ENCODE measurements at places on chromosomes 1 and 21.
A peak's percentile ranks its signal among the peaks of the same experiment; 100 is the strongest.

DNA sequence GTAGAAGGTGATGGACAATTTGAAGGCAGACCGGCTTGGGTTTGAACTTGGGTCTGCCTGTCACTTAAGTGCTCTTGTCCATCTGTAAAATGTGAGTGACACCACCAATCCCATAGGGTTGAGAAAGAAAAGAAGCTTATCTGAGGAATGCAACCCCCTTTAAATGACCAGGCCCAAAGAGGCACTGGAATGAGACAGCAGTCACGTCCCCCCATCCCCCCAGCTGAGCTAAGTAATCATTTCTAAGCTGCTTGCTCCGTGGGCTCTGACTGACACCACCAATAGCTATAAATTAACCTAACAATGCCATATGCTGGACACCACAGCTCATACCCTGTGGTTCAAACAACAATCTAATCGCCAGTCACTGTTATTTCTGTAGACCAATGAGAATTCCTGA lies 15.1 kb downstream of the LCA5L start:
- no peak for DNase-seq

DNA sequence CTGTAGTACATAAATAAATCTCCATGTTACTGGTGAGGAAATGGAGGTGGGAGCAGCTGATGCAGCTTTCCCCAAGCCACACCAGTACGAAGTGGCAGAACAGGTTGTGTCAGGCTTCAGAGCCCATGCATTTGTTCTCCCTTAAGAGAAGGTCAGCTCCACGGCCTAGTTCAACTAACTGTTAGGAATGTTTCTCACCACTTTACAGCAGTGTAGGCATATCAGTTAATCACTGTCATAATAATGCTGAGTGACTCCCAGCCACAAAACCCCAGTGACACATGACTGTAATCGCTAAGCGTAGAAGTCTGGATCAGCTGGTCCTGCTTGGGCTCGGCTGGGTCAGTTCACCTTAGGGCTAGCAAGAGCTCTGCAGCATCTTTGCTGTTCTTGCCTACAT lies 90.4 kb downstream of the VPS26C start:
- DNase-seq = no peak

GRCh38 chr1:68128157-68128556 lies 77.7 kb upstream of the DIRAS3 start:
- DNase-seq = no peak

DNA sequence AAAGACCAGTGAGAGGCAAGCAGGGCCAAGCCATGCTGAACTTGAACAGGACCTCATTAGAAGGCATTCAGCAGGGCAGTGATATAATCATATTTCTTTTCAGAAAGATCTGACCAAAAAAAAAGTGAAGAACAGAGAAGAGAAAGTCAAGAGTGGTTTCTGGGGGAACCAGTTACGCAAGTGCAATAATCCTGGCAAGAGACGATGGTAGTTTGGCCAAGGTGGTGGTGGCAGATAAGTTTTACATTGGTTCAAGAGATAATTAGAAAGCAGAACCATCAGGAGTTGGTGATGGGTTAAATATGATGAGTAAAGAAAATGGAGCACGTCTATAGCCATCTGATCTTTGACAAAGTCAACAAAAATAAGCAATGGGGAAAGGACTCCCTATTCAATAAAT lies 54.3 kb downstream of the ZSWIM5 start:
- no peak for DNase-seq

- no peak for DNase-seq
These were observed 2.1 kb downstream of the COL6A2 start for GRCh38 chr21:46100020-46100419.

GRCh38 chr1:183915625-183916510 lies 110.9 kb downstream of the RGL1 start:
- DNase-seq = peak; percentile 82

DNA sequence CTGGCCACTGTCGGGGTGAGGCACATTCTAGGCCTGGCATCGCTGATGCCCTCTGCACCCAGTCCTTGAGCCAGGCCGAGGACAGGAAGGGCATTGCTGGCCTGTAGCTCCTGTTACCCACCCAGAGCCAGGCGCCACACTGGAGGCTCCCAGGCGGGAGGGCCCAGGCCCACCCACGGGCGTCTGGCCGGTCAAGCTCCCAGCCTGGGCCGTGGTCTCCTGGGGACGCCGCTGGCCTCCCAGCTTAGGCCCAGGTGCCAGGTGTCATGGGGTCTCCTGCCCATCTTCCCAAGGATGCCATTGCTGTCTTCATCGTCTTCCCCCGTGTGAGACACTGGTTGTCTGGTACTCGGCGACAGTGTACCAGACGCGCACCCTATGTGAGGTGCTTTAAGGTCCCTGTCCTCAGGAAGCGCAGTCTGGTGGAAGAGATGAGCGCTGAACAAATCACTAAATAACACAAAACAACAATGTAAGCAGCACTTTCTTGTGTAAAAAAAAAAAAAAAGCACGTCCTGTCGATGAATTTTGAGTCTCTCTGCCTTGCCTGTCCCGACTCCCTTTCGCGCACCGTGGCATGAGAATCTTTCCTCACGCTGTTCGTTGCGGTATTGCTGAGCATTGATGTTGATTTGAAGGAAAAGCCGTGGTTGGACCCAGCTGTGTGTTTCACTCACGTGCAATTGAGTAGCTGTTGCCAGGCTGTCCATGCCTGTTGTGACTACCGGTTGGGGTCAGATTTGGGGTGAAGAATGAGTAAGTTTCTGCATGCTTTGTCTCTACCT lies 27.0 kb upstream of the TRAPPC10 start:
- no peak for DNase-seq

- no peak for DNase-seq
These were observed 12.6 kb downstream of the DAB1 start for GRCh38 chr1:57411262-57411661.

GRCh38 chr21:36874665-36875064 lies 91.8 kb downstream of the HLCS start:
- no peak for DNase-seq

DNA sequence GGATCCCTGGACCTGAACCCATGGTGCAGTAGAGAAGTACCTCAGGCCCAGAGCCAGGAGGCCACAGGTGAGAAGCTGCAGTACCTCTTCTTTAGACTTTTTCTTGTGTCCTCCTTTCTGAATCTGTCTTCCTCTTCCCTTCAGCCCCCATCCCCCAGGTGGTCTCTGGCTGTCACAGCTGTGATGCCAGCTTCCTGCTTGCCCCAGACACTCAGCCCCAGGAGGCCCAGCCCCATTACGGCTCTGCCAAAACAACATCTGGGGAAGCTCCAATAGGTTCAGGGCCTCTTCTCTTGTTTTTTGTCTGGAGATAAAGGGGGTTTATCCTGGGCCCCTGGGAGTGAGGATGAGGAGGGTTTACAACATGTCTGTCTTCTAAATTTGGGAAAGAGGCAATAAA lies 9.5 kb upstream of the BTG2 start:
- DNase-seq = no peak

GRCh38 chr1:45325851-45326506 lies 716 bp upstream of the HPDL start:
- no peak for DNase-seq

DNA sequence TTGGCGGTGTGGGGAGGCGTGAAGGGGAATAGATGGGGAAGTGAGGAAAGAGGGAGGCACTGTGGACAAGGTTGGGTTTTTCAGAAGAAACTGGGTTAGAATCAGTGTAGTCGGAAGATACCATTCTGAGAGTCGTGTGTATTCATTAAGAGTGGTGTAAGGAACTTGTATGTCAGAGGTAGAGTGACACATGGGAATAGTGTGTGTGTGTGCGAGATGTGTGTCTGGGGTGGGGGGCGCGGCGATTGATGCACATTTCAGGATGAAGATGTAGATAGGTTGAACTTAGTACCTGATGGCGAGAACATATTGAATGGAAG lies 878 bp downstream of the SMG7 start:
- DNase-seq = no peak

DNA sequence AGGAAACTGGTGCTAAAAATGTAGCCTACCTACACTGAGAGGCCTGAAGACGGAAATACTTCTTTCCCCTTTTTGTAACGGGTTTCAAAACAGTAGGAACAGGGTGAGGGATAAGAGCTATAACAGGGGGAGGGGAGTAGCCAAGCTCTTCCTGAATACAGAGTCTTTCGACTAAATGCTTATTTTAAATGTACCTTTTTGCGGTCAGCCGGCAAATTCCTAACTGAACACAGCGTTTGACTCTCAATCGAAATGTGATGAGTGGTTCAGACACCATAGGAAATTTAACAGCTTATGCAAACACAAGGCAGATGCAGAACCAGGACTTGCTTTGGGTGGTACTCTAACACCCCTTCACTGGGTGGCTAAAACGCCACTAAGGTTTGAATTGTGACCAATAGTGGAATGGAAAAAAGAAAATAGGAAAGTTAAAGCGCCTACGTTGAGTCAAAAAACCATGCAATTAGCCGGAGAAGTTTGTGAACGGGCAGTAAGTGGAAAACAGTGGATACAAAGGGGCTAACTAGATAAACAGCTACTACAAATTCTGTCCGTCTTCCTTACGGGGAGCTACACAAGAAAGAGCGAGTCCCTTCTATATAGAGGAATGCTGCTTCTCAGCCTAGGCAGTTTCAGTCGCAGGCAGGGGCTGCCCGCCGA lies 1.7 kb downstream of the EGLN1 start:
- no peak for DNase-seq

DNA sequence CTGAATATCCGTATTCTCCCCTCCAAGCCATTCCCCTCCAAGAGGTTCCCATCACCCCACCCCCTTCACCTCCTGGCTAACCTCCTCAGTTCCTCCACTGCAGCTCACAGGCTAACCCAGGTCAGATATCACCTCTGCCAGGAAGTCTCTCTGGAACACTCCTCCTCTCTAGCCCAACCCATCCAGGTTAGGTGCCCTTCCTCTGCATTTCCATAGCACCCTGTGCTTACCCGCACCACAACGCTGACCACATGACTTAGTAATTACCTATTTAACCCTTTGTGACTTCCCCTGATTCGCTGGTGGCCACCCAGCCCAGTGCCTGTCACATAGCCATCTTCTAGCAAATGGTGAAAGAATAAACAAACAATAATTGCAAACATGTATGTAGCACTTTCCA lies 49.5 kb upstream of the IFFO2 start:
- DNase-seq = no peak

- DNase-seq = no peak
These were observed 160.6 kb upstream of the ATP1B1 start for GRCh38 chr1:168945870-168946269.

GRCh38 chr1:21192284-21192683 lies 15.6 kb upstream of the EIF4G3 start:
- DNase-seq = no peak

All from activated T-cell treated with anti-CD3 and anti-CD28 coated beads, Interleukin-2, amount 50 U/mL, for 72 hours (primary cell).